ENCODE measurements at places on chromosomes 5 and 9. TPM values are rescaled to one million over a fixed set of nuclear protein-coding genes. Genes with fewer than 3 reads are reported as not detected.

The LHX3 gene
- total RNA-seq, result not detected

The TAL2 gene
- total RNA-seq, result not detected

The RORB gene
- not detected for total RNA-seq

The PTBP3 gene
- 52.1 TPM for total RNA-seq

The SEC24A gene
- total RNA-seq, result 54.8 TPM

The SOHLH1 gene
- total RNA-seq, result not detected

The C5orf58 gene
- not detected for total RNA-seq
